ENCODE measurements at places on chromosomes 2 and 18. TPM values are rescaled to one million over a fixed set of nuclear protein-coding genes. Genes with fewer than 3 reads are reported as not detected.

Gene GALNT13
- total RNA-seq, result 0.79 TPM

Gene ERLEC1
- total RNA-seq, result 32.4 TPM

Gene RTN4
- 81.3 TPM for total RNA-seq

Gene CTNNA2
- total RNA-seq, result not detected

Gene DPP10
- total RNA-seq, result not detected

Gene FABP1
- not detected for total RNA-seq

Gene GPR35
- 6.8 TPM for total RNA-seq

Gene SMAD2
- 131 TPM for total RNA-seq

Gene EVA1A
- total RNA-seq, result not detected

Gene DSEL
- 1.3 TPM for total RNA-seq

Gene TM4SF20
- total RNA-seq, result not detected

Gene TXNDC9
- total RNA-seq, result 31.1 TPM

Gene ARMC9
- 1.1 TPM for total RNA-seq

Gene C18orf54
- total RNA-seq, result 3.8 TPM

Gene IGFBP2
- not detected for total RNA-seq

Gene FBXO15
- 2.5 TPM for total RNA-seq

Gene AQP12B
- not detected for total RNA-seq

Gene REG1B
- not detected for total RNA-seq

Gene OR6B2
- total RNA-seq, result not detected

Gene UNC80
- not detected for total RNA-seq

Gene C1QL2
- total RNA-seq, result not detected
